ENCODE measurements at places on chromosomes 4 and X.

DNA sequence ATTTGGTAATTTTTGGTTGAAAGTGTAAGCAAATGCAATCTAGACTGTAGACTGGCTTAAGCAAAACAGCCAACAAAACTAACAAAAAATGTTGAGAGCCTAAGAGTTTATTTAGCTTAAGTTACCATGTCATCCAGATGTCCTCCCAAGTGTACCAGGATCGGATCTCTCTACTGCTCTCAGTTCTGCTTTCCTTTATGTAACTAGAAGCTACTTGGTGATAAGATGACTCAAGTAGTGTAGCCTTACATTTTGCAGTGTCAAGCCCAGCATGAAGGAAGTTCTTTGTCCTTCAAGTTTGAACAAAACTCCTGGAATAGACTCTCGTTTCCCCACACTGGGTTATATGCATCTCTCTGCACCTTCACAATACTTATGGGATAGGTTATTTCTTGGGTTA, 1500.0 kb downstream of the STIM2 start:
- no peak for DNase-seq

- no peak for DNase-seq
Measured at GRCh38 chr4:90215286-90215685, 88.1 kb downstream of the CCSER1 start.

GRCh38 chr4:29560452-29560851, 1159.7 kb upstream of the PCDH7 start:
- no peak for DNase-seq

DNA sequence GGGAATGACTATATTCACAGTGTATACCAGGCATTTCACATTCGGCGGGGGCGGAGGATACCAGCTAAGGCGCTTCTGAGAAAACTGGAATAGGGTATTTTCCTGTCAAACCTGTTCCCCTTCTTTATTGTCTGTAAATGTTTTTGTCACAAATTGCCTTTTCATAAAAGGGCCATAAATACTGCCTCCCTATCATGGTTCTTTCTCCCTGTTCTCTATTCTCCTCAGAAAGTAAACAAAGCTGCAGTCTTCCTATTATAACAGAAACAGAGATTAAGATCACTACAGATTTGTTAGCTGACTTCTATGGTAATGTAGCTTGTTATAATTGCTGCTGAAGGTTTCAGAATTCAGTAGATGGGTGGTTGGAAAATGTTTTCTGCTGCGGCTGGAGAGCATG, 32.2 kb downstream of the MID2 start:
- DNase-seq = no peak

DNA sequence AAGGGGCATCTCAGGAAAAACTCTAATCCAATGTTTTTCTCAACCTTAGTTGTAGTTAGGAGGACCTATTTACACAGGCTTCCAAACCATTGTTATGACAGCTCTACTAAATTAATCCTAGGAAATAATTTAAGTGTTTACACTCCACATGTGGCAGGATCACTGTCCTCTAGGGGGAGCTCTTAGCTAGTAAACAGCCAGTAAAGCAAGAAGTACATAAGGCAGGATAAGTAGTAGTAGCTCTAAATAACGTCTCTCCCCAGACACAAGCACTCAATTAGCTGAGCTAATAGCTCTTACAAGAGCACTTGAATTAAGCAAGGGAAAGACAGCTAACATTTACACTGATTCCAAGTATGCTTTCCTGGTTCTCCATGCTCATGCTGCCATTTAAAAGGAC, 37.3 kb downstream of the NUDT11 start:
- DNase-seq = no peak

- no peak for DNase-seq
Measured at GRCh38 chr4:107757283-107757682, 37.2 kb upstream of the PAPSS1 start.

GRCh38 chrX:114985967-114986592, 31.3 kb downstream of the IL13RA2 start:
- no peak for DNase-seq

DNA sequence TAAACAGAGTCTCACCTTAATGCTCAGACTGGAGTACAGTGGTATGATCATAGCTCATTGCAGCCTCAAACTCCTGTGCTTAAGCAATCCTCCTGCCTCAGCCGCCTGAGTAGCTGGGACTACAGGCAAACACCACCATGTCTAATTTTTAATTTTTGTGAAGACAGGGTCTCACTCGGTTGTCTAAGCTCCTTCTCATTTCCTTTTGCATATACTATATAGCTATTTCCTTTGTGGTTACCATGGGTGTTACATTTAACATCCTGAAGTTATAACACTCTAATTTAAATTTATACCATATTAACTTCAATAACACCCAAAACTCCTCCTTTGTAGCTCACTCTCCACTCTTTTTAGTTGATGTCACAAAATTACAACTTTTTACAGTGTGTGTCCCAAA, 114.3 kb downstream of the DCK start:
- DNase-seq = no peak

- no peak for DNase-seq
Measured at GRCh38 chr4:40916880-40917279, 167.1 kb downstream of the NSUN7 start.

- no peak for DNase-seq
Measured at GRCh38 chrX:17414027-17414658, 39.1 kb downstream of the NHS start.

DNA sequence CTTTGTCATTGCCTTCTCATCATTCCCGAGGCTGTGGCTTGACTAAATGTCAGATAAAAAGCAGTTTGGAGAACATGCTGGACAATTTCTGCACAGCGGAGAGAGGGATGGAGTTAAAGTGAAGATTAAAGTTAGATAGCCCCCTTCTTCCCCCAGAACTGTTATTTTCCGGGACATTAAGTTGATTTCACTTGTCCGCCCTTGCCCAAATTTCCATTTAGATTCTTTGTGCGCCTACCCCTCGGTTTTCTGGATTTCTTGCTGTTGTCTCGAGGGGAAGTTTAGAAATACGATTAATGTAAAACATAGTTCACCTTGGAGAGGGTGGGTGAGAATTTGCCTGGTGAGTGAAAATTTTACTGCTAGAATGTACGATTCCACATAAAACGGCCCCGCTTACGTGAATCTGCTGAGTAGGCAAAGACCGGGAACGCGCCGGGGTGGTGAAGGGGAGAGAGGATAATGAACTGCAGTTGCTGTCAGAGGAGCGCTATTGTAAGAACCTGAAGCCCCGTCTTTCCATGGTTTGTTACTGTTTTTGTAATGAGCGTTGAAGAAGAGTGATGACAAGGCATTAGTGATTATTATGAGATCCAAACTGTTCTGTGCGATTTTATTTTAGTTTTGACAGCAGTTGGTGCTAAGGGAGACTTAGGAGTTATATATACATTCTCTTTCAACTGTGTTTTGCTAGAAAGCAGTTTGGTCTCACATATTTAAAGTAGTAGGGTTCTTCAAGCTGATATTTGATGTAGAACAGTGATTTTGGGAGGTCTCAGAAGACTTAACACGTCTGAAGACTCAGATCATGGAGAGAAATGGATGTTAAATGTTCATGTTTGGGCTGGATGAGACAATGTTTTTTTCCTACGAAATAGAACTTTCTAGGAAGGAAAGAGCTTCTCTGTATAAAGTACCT, 73.0 kb downstream of the AFF1 start:
- peak; percentile 78 for DNase-seq

DNA sequence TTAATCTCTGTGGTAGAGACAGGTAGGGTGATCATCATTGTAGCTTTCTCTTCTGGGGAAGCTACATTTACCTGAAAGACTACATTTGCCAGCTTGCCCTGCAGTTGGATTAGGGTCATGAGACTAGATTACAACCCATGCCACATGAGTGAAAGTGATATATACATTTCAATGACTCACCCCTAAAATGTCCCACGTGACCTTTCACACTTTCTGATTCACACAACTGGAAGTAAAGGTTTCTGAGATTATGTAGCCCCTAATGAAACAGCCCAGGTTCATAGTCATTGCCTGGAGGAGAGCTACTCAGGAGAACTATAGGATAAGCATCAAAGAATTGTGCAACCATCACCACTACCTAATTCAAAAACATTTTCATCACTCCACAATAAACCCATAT, 17.8 kb downstream of the PDCL2 start:
- no peak for DNase-seq

DNA sequence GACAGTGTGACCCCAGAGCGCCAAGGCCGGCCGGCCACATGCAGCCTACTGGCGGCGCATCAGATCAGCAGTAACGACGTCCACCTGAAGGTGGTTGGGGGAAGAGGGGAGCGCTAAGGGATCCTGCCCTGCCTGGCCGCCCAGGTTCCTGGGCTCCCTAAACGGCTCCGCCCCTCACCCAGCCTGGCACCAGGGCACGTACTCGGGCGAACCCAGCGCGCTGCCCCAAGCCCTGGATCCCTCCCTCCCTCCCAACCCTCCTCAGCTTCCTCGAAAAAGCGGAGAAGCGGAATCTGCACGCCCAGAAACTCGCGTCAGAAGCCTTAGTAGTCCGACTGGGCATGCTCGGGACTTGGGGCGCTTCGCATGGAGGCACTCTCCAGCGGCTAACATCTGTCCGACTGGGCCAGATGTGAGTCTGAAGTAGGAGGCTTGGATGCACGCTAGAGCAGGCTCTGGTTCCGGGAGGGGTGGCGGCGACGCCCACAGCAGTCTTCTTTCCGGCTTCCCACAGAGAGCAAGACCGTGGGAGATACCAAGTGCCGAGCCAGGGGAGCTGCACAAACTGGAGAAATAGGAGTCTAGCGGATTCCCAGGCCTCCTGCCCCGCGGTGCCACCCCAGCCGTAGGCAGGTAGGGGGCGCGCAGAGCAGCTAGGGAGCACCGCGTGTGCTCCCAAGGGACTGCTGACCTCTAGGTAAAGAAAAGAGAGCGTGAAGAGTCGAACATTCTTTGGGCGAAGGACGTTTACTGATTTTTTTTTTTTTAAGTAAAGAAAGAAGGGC, 114.3 kb upstream of the TEX13C start:
- DNase-seq = peak; percentile 82

DNA sequence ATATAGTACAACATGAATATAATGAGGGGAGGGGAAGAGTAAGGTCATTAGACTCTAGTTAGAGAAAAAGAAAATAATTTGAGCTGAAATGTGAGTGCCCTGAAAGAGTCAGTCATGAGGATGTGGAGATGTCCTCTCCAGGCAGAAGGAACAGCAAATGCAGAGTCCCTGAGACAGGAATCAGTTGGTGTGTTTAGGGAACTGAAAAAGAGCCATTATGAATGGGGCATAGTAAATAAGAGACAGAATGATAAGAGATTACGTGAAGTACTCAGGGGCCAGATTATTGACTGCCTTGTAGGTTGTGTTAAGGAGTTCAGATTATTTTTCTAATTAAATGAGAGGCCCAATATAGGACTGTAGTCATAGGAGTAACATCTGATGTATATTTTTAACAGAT, 147.0 kb downstream of the PDLIM5 start:
- no peak for DNase-seq

DNA sequence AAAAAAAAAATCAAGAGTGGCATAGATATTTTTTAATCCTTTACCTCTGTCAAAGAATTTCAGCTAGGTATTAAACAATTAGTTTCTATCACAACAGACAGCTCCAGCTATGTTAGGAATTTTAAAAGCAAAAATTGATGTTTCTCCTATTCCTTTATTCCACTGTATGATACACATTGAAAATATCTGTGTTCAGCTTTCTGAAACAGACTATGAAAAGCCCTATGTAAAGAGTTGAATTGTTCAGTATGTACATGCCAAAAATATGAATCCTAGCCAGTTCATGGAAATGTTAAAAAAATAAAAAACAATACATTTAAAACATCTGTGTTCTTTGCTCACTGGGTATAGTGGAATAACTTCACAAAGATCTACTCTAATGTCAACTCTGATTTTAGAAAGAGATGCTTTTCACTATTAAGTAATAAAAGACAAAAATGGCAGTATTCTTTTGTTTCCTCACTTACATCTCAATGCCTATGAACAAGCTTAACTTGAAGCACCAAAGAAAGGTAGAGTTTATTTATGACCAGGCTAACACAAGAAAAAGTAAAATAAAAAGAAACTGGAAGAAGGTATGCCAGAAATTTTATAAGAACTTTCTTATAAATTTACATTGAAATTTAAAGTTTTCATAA, 32.1 kb downstream of the FBXW7 start:
- no peak for DNase-seq

DNA sequence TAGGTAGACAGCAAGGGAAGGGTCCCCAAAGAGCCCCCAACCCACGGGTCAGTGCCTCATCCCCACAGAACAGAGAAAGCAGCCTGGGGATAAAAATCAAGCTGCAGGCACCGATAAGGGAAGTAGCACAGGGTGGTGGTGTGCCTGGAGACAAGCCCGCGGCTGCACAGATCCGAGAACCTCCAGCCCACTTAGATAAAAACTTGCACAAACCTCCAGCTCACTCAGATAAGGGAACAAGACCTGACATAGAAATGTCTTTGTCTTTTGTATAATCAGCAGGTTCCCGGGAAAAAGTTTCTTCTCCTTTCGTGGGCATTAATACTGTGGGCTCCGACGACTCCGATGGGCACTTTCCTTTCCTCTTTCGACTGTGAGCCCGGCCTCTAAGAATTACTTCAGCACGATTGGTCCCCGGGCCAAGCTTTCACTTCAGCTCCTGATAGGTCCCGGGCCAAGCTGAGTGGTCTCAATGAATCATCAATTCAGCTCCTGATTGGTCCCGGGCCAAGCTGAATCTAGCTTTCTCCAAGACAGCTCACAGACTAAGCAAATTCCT, 32.4 kb downstream of the PRDX4 start:
- DNase-seq = no peak

DNA sequence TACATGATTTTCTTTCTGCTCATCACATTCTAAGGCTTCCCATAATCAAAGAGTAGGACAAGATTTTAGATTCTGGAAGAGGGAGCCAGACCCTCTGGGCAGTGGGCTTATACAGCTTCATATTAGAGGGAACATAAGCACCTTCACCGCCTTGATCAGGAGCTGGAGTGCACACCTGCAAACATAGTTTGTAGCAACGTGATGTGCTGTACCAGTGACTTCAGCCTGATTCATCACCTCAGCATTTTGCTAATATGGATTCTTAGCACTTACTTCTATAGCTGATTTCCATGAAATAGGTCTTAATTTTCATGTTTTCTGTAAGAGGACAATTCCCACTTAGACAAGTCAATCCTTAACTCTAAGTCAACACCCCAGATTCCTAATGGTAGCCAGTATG, 36.7 kb downstream of the PCDH18 start:
- DNase-seq = no peak

GRCh38 chr4:87038837-87039615, 104.2 kb downstream of the AFF1 start:
- peak; percentile 44 for DNase-seq

Measured in right lobe of liver (tissue), 6 donors.